Activated CD4-positive, alpha-beta T cell treated with anti-CD3 and anti-CD28 coated beads, Interleukin-2, amount 50 U/mL, for 4 hours (primary cell): ENCODE measurements at places on chromosomes 4 and X.

GRCh38 chrX:44253575-44253942, 89.9 kb downstream of the EFHC2 start:
- no peak for DNase-seq

- no peak for DNase-seq
These were observed 624.2 kb downstream of the PCDH18 start for GRCh38 chr4:136908122-136908521.

- DNase-seq = no peak
These were observed 9.6 kb downstream of the BMP3 start for GRCh38 chr4:81040012-81040659.

DNA sequence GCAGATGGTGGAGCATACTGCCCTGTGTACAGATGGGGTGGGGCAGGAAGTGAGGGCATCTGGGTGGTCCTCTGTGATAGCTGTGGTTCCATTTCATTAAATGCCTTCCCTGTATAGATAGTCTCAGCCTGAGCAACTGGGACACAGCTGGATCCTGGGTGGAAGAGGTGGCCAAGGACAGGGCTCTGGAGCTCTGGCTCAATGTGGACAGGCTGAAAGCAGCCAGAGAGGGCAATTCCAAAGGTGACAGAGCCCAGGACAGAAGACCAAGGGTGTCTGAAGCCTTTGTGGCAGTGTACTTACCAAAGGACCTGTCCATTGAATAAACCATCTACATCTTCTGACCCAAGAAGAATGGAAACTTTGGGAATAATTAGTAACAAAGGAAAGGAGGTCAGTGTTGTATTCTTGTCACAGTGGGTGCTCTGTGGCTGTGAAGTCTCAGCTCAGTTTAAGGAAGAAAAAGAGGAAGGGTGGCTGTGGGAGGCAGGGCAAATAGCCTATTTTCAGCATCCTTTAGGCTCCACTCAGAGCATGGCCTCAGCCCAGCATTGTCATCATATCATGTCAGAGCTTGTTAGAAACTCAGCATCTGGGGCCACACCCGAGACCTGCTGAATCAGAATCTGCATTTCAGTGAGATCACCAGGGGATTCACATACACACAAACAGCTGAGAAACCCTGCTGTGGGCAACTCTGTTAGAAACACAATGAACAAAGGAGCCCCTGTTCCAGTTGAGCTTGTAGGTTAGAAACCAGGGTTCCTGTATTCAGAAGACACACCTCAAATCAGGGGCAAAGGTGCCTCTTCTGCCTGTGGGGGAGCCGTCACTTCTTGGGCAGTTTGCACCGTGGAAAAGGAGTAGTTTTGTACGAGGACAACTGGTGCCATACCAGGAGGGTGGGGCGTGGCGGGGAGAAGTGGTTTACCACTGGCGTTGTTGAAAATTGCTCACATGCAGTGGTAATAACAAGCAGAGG, 168.6 kb downstream of the PTTG2 start:
- peak; percentile 59 for DNase-seq

DNA sequence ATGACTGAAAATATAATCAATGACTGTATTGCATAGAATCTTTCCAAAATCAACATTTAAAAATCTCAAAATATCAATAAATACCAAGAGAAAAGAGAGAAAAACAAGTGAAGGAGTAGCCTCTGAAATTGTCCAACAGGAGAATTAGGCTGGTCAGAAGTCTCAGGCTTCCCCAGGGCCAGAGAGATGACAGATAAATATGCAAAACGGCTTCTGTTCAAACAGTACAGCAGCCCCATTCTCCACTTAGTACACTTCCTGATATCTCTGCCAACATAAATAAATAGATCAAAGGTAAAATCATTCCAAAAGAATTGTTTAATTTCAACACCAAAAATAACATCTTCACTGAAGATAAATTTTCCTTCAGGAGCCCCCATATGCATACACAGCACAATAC, 204.7 kb upstream of the GABRA2 start:
- no peak for DNase-seq

DNA sequence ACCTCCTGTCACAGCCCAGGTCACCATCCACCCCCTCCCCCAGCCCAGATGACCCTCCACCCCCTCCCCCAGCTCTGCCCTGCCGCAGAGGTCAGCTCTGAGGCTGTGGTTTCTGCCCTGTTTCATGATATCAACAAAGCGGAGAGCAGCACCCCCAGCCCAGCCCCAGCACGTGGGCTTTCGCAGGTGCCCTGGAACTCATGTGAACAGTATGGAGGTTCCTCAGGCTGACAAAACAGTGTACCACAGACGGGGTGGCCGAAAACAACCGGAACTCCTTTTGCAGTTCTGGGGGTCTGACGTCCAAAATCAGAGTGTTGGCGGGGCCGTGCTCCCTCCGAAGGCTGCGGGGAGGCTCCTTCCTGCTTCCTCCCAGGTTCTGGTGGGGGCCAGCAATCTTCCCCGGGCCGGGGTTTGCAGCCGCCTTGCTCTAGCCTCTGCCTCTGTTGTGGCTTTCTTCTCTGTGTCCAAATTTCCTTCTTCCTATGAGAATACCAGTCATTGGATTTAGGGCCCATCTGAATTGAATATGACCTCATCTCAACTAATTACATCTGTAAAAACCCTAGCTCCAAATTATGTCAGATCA, 7.9 kb upstream of the PSAPL1 start:
- DNase-seq = no peak

- DNase-seq = no peak
These were observed 958.1 kb upstream of the GRID2 start for GRCh38 chr4:91345632-91346031.

DNA sequence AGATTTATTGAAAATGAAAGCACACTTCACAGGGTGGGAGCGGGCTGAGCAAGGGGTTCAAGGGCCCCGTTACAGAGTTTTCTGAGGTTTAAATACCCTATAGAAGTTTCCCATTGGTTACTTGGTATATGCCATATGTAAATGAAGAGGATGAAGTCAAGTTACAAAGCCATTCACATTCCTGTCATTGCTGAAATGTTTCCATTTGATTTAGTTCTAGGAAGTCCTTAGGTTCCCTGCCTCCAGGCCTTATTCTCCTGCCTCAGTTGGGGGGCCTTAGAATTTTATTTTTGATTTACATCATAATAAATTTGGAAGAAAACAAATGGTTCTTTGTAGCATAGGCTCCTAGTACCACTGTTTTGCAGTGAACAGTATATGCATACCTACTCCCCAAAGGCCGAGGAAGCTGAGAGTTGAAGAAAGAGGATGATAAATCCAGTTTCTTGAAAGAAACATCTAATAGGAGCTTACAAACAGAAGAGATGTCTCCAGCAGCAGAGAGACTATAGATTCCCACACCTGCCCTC, 31.8 kb downstream of the SERTM2 start:
- no peak for DNase-seq

DNA sequence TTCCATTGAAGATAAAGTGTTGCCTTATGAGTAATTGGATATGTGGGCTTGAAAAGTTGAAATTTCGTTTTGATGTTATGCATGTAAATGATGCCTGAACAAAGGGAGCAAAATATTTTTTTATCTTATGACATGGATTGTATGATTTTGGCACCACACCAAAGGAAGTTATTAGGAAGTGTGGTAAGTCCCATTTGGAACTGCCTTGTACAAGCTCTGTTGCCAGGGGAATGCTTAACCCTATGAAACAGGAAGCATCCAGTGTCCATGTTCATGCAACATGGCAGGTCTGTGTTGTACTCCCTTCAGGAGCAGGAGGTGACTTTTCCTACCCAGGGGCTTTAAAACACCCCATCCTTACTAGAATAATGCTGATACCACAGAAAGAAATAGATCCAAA, 13.2 kb downstream of the SMPX start:
- no peak for DNase-seq

- DNase-seq = peak; percentile 62
These were observed 119.1 kb upstream of the OTUD4 start for GRCh38 chr4:145299380-145300076.

- DNase-seq = no peak
These were observed 6.8 kb upstream of the SOWAHB start for GRCh38 chr4:76904646-76905190.

- DNase-seq = no peak
These were observed 21.4 kb downstream of the GAB3 start for GRCh38 chrX:154729439-154729838.

GRCh38 chr4:156098805-156099204, 145.1 kb upstream of the CTSO start:
- DNase-seq = no peak

DNA sequence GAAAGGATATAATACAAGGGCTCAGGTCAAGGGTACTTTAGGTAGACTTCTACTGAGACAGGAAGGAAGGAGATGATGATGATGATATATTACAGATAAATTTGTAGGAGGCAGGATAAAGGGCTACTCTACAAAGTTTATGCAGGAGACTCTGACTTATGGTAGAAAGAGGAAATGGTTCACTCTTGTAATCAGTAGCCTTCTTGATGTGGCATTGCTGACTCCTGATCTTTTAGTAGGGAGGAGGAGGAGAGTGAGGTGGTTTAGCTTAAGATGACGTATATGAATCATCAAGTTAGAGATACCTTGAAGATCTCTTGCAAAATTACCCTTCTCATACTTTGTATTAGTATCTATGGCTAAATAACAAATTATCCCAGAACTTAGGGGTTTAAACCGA, 4.7 kb downstream of the BLTP1 start:
- no peak for DNase-seq

DNA sequence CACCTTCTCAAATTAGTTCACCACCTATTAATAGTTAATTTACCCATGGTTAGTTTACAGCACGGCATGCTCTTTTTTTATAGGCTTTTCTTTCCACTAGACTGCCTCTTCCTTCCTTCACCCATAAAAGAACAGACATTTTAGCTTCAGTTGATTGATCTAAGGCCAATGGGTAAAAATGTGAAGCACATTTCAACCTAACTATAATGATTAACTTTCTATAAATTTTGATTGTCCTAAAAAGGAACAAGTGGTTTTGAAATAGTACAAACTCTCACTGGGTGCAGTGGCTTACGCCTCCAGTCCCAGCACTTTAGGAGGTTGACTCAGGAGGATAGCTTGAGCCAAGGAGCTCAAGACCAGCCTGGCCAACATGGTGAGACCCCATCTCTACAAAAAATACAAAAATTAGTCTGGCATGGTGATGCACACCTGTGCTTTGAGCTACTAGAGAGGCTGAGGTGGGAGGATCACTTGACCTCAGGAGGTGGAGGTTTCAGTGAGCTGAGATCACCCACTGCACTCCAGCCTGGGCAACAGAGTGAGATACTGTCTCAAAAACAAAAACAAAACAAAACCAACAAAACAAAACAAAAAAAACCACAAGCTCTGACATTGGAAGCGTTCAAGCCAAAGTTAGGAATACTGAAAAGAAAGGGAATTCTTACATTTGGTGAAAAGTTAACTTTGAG, 89.9 kb upstream of the FAT1 start:
- DNase-seq = no peak

GRCh38 chr4:182169987-182170386, 73.2 kb upstream of the TENM3 start:
- no peak for DNase-seq

- DNase-seq = no peak
These were observed 233.4 kb downstream of the CFAP299 start for GRCh38 chr4:80568891-80569290.

DNA sequence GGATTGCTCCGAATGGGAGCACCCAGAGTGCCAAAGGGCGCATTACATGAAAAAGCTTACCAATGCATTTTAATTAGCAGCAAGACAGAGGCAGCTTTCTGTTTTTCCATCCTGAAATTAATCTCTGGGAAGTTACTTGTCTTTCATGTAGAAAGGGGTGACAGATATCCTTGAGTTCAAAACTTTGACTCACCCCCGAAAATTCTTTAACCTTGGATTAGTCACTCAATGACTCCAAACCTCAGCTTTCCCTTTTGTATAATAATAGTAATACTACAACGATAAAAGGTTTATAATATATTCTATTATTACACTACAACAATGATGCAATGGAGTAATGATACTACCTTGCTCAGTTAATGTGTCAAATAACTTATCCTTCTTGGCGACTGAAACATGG, 126.3 kb downstream of the ADAMTS3 start:
- no peak for DNase-seq

- no peak for DNase-seq
These were observed 15.6 kb upstream of the CWH43 start for GRCh38 chr4:48970471-48970921.

DNA sequence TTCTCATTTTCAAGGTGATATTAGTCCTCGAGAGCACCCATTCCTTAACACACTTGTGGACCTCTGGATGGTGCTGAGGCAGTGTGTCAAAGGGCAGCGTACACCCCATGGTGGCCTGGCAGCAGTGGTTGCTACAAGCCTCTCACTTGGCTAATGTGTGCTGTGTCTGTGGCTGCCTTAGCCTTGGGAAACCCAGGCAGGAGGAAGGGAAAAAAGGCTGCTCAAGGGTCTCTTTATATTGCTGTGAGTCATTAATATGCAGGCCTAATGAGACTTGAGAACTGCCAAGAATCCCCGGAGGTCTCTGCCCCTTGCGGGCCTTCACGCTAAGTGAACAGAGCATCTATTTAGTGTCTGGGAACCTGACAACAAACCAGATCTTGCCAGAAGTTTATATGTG, 7.0 kb downstream of the PCDH10 start:
- DNase-seq = no peak

GRCh38 chr4:110411574-110412011, 64.4 kb upstream of the ENPEP start:
- no peak for DNase-seq

GRCh38 chrX:136190038-136190713, 42.8 kb downstream of the FHL1 start:
- no peak for DNase-seq

- no peak for DNase-seq
These were observed 123.1 kb upstream of the GPM6A start for GRCh38 chr4:175935016-175935661.

DNA sequence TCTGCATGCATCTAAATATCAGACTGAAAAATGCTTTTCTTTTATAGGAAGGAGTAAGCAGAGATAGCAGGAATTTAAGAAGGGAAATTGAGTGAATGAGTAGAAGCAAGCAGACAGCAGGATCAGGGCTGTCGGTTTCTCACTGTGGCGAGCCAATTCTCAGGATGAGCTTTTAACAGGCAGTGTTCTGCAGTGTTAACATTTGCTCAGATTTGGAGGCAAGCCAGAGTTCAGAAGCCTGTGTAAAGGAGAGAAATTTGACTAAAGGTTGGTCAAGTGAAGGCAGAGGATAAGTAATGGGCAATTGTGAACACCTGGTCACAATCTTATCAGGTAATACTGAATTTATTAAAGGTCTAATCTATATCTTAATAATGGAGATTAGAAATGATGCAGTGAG, 133.3 kb upstream of the MAGEB16 start:
- DNase-seq = no peak

- DNase-seq = no peak
These were observed 203.1 kb downstream of the RBM46 start for GRCh38 chr4:154984148-154984547.

GRCh38 chr4:114146947-114147618, 167.6 kb upstream of the ARSJ start:
- no peak for DNase-seq

GRCh38 chr4:74794382-74795010, at the start of gene BTC:
Gene BTC (minus strand): TSS chr4:74794523. CDS start chr4:74794325, 198 bp downstream.
- no peak for DNase-seq

- no peak for DNase-seq
These were observed 462.3 kb upstream of the ADGRL3 start for GRCh38 chr4:60737858-60738257.

GRCh38 chrX:13195340-13195739, 124.5 kb downstream of the ATXN3L start:
- no peak for DNase-seq

GRCh38 chr4:189940178-189941004, at the start of gene FRG1:
Gene FRG1 (plus strand): TSS chr4:189940872. CDS start chr4:189941010, 138 bp downstream.
- DNase-seq = peak; percentile 94
